ENCODE measurements at places on chromosomes 16 and 17.

DNA sequence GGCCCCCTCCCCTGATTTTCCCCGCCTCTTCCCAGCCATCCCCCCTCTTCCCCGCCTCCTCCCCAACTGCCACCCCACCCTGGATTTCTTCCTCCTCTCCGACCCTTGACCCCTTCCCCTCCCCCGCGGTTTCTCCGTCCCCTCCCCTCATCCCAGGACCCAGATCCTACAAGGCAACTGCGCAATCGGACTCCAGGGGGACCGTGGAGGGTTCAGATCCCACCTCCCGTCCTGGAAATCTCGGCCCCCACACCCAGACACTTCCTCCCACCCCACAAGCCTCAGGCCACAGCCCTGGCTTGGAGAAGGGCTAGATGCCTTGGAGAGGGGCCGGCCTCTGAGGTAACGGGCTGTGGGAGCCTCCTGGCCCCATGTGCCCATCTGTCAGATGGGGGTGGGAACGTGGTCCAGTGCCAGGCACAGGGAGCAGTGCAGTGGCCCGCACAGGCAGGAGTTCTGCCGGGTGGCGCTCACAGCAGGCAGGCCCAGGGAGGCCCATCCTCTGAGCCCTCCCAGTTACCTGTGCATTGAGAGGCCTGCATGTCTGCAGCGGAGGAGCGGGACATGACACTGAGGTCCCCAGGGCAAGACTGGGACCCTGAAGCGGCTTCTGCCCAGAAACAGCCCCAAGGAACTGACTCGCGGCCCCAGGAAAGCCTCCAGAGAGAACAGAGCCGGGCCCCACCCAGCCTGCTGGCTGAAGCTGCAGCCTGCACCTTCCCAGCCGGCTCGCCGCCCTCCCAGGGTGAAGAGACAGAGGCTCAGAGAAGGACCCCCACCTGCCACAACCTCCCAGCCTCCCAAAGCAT lies 16.7 kb downstream of the ZNF423 start:
- no peak for DNase-seq

DNA sequence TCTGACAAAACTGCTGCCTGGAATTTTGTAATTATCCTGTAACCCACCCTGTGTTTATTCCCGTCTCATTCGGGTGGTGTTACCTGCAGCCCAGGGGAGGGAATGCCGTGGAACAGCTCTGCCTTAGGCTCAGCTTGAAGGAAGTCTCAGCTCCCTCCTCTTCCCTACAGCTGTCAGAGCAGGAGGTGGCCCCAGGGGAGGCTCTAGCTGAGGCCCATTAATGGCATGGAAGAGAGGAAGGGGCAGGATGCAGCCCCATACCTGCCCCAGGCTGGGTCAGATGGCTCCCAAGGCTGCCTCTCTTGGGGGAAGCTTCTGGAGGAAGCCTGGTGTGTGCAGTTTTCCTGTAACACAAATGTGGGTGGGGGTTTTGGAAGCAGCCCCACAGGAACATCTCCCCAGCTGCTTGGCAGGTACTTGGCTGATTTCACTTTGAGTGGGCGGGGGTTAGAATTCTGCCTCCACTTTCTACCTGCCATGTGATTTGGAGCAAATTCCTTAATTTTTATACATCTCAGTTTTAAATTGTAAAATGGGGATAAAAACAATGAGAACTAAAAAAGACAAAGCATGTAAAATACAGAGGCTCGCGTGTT lies 103.9 kb downstream of the MGAT5B start:
- no peak for DNase-seq

DNA sequence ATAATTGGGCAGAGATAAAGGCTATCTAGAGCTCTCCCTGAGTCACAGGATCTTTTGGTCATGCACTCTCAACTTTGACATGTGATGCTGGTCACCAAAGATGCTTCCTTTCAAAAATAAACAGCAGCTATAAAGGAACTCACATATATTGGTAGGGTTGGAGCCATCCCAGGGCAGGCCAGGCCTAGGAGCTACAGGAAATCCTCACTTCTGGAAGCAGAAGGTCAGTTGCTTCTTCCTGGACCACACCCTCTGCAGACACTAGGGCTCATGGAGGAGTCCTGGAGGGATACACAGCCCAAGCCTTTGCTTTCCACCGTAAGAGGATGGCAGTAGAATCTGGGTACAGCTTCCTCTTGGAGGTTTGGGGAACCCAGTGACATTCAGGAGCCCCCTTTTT lies 24.6 kb downstream of the SOST start:
- no peak for DNase-seq

DNA sequence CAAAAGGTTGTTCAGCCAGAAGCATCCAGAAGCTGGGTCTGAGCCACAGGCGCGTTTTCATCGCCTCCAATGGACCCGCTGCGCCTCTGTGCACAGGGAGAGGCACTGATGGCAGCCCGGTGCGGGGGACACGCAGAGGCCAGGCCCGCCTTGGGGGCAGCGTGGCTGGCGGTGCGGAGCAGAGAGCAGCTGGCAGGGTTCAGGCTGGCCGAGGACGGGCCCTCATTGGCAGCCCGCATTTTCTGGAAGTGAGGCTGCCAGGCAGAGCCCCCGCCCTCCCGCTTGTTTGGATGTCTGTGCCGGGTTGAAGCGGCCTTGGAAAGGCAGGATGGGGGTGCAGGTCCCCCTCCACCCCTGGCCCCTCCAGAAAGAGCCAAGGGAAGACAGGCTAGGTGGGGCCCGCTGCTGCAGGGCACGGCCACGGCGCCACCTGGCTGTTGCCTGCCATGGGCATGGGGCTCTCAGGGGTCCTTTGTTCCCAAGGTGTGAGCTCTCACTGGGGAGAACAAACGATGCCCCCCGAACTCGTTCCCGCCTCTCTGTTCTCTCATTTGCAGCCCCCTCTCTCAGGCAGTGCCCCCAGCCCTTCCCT lies 18.8 kb downstream of the GSE1 start:
- DNase-seq = no peak

- DNase-seq = no peak
Observed at GRCh38 chr16:11395008-11395948, 50.0 kb downstream of the RMI2 start.

- no peak for DNase-seq
Observed at GRCh38 chr16:76955629-76956028, 235.4 kb upstream of the MON1B start.

DNA sequence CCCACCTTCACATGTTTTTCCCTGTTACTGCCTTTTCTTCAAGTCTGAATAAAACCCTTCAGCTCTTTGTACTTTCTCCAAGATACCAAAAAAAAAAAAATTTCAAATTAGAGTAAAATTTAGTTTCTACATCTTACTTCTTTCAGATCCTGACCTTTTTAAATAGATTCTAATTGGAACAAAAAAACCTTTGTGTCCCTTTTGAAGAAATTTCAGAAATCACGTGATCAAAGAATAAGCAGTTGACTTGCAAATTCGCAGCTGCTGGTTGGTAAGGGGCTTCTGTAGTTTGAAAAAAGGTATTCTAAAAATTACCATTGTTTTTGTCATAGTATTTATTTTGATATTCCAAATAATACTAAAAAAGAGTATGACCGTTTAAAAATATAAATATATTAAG lies 71.7 kb downstream of the CDC27 start:
- no peak for DNase-seq

GRCh38 chr17:72609501-72609900 lies 483.0 kb downstream of the SLC39A11 start:
- no peak for DNase-seq

GRCh38 chr17:77723071-77723908 lies 235.2 kb upstream of the TNRC6C start:
- DNase-seq = no peak

- DNase-seq = no peak
Observed at GRCh38 chr17:81416612-81417011, 21.4 kb downstream of the BAHCC1 start.

- no peak for DNase-seq
Observed at GRCh38 chr16:63945806-63946205, 1176.1 kb downstream of the CDH11 start.

DNA sequence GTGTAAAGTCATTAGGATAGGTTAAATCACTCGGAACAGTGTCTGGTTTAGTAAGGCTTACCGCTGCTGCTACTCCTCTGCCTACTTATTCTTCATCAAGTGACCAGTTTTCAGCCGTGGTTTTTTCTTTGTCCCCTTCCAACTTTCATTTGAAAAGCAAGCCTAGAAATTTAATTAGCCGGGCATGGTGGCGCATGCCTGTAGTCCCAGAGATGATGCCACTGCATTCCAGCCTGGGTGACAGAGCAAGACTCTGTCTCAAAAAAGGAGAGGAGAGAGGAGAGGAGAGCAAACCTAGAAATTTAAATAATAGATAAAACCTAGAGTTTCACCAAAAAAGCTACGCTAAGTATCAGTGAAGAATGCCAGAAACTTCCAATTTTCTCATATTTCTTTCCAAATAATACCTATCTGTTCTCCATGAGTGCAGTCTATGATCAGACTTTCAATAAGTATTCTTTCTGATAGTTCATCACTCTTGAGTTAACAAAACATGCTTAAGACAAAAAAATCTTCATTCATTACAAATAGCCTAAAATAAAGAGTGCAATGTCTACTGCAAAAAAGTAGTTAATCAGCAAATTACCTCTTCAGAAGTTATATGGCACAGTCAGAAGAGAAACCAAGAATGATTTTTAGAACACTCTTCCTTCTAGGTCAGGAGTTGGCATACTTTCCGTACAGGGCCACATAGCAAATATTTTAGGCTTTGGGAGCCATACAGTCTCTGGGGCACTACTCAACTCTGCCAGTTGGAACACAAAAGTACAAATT lies 15.1 kb downstream of the ANKFY1 start:
- no peak for DNase-seq

DNA sequence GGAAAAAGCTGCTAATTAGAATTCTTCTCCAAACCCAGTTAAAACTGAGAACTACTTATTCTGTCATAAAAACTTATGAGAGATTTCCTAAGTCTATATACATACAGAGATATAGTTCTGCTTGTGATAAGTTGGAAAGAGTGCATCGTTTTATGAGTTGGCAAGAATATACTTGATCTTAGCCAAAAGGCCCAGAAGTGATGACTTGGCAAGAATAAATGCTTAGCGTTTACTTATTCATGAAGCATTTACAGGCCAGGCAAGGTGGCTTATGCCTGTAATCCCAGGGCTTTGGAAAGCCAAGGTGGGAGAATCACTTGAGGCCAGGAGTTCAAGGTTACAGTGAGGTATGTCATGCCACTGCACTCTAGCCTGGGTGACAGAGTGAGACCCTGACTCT lies 81.7 kb downstream of the CYB561 start:
- DNase-seq = no peak

GRCh38 chr16:2777231-2777902 lies at the start of gene ELOB:
Gene ELOB, minus strand, starts transcription at chr16:2777280. Its CDS starts 41 bp downstream, at chr16:2777239.
- peak; percentile 67 for DNase-seq

DNA sequence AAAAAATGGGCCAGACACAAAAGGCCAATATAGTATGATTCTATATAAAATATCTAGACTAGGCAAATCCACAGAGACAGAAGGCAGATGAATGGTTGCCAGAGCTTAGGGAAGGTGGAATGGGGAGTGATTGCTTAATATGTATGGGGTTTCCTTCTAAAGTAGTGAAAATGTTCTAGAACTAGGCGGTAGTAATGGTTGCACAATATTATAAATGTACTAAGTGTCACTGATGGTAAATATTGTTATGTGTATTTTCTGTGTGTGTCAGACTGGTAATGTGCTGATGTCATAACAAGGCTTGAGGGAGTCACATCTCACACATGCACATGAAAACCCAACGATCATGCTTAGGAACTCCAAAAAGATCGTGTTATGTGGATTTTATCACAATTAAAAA lies 106.9 kb upstream of the SIAH1 start:
- peak; percentile 56 for DNase-seq

DNA sequence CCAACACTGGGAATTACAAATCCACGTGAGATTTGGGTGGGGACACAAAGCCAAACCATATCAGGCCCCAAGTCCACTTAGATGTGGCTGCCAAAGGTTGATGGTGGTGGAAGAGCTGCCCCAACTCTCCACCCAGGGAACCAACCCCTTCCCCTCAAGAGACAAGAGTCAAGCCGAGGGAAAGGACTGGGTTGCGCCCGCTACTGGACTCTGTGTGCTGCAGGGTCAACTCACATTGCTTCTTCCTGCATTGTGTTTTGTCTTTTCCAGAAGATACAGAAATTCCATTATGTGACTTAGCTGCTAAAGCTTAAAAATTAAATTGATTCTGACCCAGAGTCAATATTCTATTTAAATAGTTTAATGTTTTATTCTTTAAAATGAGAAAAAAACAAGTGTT lies 58.5 kb downstream of the ADAMTS18 start:
- DNase-seq = no peak

GRCh38 chr17:82021107-82021899 lies 1.4 kb downstream of the CENPX start:
- peak; percentile 31 for DNase-seq

- DNase-seq = no peak
Observed at GRCh38 chr17:14641117-14641516, 340.2 kb downstream of the HS3ST3B1 start.

- no peak for DNase-seq
Observed at GRCh38 chr17:82929676-82930042, 89.8 kb upstream of the ZNF750 start.

DNA sequence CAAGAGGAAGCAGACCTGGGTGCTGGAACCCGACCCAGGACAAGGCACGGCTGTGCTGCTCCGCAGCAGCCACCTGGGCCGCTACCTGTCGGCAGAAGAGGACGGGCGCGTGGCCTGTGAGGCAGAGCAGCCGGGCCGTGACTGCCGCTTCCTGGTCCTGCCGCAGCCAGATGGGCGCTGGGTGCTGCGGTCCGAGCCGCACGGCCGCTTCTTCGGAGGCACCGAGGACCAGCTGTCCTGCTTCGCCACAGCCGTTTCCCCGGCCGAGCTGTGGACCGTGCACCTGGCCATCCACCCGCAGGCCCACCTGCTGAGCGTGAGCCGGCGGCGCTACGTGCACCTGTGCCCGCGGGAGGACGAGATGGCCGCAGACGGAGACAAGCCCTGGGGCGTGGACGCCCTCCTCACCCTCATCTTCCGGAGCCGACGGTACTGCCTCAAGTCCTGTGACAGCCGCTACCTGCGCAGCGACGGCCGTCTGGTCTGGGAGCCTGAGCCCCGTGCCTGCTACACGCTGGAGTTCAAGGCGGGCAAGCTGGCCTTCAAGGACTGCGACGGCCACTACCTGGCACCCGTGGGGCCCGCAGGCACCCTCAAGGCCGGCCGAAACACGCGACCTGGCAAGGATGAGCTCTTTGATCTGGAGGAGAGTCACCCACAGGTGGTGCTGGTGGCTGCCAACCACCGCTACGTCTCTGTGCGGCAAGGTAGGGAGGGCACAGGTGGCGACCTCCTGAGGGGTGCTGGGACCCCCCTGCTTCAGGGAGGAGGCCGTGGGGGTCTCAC lies 667 bp downstream of the FSCN2 start:
- no peak for DNase-seq

GRCh38 chr16:47528431-47528830 lies 67.3 kb downstream of the PHKB start:
- no peak for DNase-seq

- DNase-seq = no peak
Observed at GRCh38 chr16:75262104-75262799, 10.8 kb upstream of the BCAR1 start.

GRCh38 chr17:79919164-79919585 lies 79.9 kb upstream of the CBX4 start:
- no peak for DNase-seq

All from MV-4-11 (cell line).